IgD-negative memory B cell (primary cell): ENCODE measurements at places on chromosomes 2 and 18. TPM values are rescaled to one million over a fixed set of nuclear protein-coding genes. Genes with fewer than 3 reads are reported as not detected.

Gene PHLPP1
- 0.83 TPM for polyA plus RNA-seq

Gene DSG4
- polyA plus RNA-seq: not detected

Gene MSTN
- not detected for polyA plus RNA-seq

Gene TRABD2A
- polyA plus RNA-seq: 5.7 TPM

Gene ACVR1C
- polyA plus RNA-seq: 0.23 TPM

Gene SERPINB5
- polyA plus RNA-seq: not detected

Gene STAT1
- 73.8 TPM for polyA plus RNA-seq

Gene AQP4
- polyA plus RNA-seq: not detected

Gene ZNF236
- 10.8 TPM for polyA plus RNA-seq

Gene TUBB8B
- 0.38 TPM for polyA plus RNA-seq

Gene LRRC30
- not detected for polyA plus RNA-seq

Gene CRYGC
- not detected for polyA plus RNA-seq

Gene ACKR3
- polyA plus RNA-seq: 1.4 TPM

Gene CCDC74B
- polyA plus RNA-seq: not detected

Gene TMEM163
- 1.2 TPM for polyA plus RNA-seq

Gene RAB31
- polyA plus RNA-seq: 192 TPM

Gene DSC1
- polyA plus RNA-seq: 0.54 TPM

Gene FNDC4
- not detected for polyA plus RNA-seq

Gene TEX44
- not detected for polyA plus RNA-seq

Gene MYO3B
- 0.23 TPM for polyA plus RNA-seq

Gene POTEJ
- not detected for polyA plus RNA-seq

Gene PLCD4
- 0.40 TPM for polyA plus RNA-seq

Gene SLC30A3
- polyA plus RNA-seq: not detected

Gene C18orf54
- polyA plus RNA-seq: 0.99 TPM

Gene CASP8
- 56.1 TPM for polyA plus RNA-seq
